ENCODE measurements at places on chromosomes 13 and 19.
A peak's percentile ranks its signal among the peaks of the same experiment; 100 is the strongest.

GRCh38 chr13:97212601-97213040 lies 9.5 kb upstream of the MBNL2 start:
- DNase-seq: no peak

DNA sequence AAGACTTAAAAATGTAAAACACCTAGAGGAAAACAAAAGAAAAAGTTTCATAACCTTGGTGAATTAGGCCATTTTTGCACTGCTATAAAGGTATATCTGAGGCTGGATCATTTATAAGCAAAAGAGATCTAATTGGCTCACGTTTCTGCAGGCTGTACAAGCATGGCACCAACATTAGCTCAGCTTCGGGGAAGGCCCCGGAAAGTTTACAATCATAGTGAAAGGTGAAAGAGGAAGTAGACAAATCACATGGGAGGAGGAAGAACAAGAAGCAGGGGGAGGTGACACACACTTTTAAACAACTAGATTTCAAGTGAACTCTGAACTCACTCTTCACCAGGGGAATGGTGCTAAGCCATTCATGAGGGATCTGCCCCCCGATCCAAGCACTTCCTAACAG lies 1358.5 kb upstream of the PCDH9 start:
- DNase-seq: no peak

GRCh38 chr13:61180234-61180633 lies 235.4 kb downstream of the PCDH20 start:
- no peak for DNase-seq

DNA sequence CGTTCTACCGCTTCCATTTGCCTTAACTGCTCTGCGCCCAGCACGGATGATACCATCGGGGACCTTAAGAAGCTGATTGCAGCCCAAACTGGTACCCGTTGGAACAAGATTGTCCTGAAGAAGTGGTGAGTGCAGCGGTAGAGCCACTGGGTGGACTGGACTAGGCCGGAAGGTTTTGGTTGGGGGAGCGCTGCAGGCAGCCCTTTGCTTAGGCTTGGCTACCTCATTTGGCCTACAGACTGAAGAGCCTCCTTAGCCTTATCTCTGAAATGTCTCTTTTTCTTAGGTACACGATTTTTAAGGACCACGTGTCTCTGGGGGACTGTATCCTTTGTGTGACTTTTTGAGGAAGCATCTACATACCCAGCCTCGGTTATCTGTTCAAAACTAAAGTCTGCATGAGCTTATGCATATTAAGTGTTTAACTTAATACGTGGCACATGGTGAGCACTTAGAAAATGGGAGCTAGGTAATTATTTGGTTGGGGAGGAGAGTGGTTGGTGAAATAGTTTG lies 889 bp downstream of the UBL5 start:
- no peak for DNase-seq

GRCh38 chr13:114065926-114066774 lies 66.3 kb downstream of the RASA3 start:
- DNase-seq: no peak

DNA sequence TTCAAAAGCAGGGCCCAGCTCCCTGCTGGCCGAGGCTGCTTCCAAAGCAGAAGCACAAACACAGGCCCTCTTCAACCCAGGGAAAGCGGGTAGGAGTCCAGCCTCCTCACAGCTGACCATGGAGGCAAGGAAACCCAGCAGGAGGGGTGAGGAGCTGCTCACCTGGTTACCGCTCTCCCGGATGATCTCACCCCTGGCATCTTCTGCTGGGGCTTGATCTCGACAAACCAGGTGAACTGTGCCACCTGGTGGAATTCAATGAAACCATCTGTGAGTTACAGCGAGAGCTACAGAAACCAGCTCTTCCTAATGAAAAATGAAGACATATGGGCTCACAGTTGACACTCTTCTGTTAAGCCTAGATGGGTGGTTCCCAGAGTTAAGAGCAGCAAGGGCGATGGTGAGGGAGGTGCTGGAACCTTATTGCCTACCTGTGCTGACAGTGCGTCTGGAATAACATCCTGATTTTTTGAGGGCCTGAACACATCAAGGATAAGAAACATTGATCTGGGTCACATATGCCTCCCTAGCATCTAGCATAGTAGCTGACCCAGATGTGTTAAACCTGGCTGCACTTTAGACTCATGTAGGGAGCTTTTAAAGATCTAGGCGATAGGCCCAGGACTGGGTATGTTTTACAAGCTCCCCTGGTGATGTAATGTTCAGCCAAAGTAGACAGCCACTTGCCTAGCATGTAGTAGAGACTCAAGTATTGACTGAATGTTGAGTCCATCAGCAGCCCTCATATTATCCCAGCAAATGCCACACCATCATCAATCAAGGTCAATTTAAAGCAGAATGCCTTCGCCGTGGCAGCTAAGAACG lies 6.1 kb downstream of the DHRS12 start:
- peak; percentile 52 for DNase-seq

- DNase-seq: no peak
Observed at GRCh38 chr13:80388506-80388905, 47.6 kb upstream of the SPRY2 start.

- no peak for DNase-seq
Observed at GRCh38 chr13:49584771-49585182, 581 bp downstream of the RCBTB1 start.

DNA sequence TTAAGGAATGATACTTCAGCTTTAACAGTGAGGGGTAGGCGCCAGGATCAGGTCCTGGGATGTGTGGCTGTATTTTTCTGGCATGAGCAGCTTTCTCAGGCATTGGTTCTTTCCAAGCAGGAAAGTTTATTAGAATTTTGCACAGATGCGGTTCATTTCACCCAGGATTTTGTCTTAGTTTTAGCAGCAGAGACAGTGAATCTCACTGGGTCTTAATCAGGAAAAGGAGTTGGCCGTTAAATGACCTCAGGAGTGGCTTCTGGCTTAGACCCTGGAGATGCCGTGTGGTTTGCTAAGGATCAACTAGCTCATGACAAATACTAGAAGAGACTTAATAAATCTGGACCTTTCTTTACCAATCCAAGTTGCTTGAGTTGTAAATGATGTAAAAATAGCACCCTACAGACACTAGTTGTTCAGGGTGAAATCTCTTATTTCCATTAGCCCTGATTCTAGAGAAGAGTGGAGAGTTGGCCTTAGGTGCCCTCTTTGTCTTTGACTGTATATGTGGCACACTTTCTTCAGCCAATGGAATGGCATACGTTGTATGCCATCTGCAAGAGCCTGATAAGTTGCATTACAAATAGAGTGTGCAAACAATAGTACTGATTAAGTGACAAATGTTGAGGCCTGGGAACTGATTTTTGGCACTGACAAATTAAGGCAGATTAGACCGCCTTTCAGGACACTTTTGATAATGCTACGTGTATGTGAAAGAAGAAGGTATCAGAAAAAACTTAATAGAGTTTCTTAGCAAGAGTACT lies 34.0 kb downstream of the LRCH1 start:
- no peak for DNase-seq

DNA sequence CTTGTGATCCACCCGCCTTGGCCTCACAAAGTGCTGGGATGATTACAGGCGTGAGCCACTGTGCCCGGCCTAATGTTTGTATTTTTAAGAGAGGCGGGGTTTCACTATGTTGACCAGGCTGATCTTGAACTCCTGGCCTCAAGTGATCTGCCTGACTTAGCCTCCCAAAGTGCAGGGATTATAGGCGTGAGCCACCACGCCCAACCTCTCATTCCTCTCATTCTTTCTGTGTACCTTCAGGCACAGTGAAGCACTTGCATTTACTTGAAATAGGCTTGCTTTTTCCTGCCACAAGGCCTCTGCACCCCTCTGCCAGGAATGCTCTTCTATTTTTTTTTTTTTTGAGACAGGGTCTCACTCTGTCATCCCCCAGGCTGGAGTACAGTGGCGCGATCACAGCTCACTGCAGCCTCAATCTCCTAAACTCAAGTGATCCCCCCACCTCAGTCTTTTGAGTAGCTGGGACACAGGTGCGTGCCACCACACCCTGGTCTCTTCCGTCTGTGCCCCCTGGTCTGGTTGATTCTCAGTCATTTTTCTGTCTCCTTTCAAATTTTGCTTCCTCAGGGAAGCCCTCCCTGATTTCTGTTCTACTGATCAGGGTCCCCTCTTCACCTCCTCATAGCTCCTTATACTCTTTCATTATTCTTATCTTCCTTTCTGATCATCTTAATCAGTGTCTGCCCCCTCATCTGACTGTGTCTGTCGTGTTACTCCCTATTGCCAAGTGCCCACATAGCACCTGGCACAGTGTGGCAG lies 15.1 kb downstream of the ACTMAP start:
- DNase-seq: no peak

- no peak for DNase-seq
Observed at GRCh38 chr13:76622315-76623040, 263.7 kb downstream of the KCTD12 start.

DNA sequence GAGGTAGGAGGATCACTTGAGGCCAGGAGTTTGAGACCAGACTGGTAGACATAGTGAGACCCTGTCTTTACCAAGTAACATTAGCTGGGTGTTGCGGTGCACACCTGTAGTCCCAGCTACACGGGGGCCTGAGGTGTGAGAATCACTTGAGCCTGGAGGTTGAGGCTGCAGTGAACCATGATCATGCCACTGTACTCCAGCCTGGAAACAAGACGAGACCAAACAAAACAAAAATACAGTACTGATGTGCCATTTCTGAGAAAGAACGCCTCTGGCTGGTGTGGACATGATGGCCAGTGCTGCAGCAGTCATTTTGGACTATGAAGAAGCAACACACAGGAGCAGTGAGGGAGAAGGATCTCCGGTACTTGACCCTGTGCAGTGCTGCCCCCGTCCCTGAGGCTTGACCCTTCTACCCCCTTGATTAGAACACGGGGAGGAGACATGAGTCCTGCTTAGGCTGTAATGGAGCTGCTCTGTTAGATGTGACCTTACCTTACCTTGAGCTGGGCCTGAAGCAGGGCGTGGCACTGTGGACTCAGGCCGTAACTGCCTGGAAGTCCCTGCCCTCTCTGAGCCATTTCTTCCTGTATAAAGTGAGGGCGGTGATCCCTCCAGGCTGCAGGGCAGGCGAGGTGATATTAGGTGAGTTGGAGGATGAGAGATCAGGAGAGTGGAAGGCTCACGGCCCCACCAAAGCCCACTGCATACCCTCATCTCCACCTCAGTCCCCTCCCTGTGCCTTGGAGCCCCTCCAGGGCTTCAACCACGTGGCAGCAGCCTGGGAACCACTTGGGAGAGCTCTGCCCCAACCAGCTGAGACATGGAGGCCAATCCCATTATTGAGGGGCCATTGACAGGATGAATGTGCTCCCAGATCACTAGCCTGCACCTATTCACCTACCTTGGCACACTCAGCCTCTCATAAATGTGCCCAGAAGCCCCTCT lies 5.9 kb downstream of the RPL18A start:
- no peak for DNase-seq

DNA sequence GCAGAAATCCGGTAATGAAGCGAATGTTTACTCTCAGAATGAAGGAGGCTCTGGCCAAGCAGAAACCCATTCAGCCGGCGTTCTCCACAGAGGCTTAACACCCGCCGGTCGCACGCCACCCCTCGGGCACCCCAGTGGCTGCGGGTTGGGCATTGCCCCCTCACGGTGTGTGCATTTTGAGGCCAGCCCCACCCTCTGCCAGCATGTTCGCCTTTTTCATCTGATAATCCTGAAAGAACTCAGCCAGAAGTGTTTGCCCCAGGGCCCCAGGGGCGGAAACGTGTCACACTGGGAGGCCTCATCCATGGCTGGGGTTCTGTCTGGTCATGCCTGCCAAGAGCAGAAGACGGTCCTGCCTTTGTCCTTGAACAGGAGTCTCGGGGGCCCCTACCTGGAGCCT lies 34.2 kb downstream of the COMP start:
- DNase-seq: no peak

DNA sequence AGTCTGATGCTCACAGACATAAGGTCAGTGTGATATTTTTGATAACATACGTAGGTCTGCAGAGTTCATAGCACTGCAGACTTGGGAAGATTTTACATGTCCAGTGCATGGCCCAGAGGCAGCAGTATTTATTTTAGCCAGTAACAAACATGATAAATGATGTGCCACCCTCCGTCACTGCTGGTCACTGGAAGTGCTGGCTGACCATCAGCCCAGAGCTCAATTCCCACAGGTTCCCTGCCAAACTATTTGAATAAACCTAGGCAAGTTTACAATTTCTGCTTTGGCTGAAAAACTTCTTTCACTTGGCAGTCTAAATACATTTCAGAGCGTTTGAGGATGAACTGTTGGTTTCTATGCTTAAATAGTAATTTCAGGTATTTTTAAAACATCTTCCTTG lies 135.5 kb upstream of the EDNRB start:
- no peak for DNase-seq

DNA sequence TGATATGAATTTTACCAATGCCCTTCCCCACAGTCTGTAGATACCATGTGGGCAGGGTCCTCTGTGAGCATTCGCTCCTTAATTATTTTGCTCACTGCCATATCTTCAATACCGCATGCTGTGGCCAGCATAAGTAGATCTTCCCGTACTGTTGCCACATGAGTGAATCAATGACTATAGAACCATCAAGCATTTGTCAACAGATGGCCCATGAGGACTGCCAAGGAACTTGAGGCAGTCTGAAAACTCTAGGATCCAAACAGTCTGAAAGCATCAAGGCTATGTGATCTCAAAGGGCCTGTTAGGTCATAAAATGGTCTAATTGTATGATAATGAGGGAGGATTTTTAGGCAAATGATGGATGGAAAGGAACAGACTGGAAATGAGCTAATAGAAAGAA lies 27.4 kb upstream of the GPR12 start:
- no peak for DNase-seq

- no peak for DNase-seq
Observed at GRCh38 chr19:17499648-17500446, 11.6 kb upstream of the PGLS start.

- DNase-seq: no peak
Observed at GRCh38 chr13:90293793-90294361, 1053.6 kb upstream of the MIR17HG start.

GRCh38 chr19:34979819-34980640 lies 16.0 kb upstream of the ZNF792 start:
- no peak for DNase-seq

- DNase-seq: no peak
Observed at GRCh38 chr13:37806666-37807065, 62.9 kb downstream of the TRPC4 start.

- no peak for DNase-seq
Observed at GRCh38 chr13:62061751-62062150, 646.1 kb upstream of the PCDH20 start.

GRCh38 chr13:33119022-33119781 lies 103.0 kb downstream of the KL start:
- DNase-seq: no peak

DNA sequence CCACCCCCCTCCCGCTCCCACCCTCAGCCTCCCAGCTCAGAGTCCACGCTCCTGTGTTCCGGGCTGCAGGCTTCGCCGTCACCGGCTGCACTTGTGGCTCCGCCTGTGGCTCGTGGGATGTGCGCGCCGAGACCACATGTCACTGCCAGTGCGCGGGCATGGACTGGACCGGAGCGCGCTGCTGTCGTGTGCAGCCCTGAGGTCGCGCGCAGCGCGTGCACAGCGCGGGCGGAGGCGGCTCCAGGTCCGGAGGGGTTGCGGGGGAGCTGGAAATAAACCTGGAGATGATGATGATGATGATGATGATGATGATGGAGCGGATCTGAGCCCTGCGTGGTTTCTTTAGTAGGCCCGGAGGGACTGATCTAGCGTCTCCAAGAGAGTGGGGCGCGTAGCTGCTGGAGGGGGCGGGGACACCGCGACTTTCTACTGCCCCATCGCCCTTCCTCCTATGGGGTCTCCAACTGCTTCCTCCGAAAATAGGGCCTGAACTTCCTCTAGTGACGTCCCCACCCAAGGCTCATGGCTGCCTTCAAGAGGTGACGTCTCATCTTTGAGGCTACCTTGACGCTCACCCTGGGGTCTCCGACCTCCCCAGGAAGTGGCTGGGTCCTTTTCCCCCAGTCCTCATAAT lies 1.4 kb downstream of the RETN start:
- no peak for DNase-seq

- peak; percentile 71 for DNase-seq
Observed at GRCh38 chr13:112510002-112510780, 77.8 kb downstream of the TUBGCP3 start.
